ENCODE measurements at places on chromosomes 13 and 19. TPM values are rescaled to one million over a fixed set of nuclear protein-coding genes. Genes with fewer than 3 reads are reported as not detected.

DNA sequence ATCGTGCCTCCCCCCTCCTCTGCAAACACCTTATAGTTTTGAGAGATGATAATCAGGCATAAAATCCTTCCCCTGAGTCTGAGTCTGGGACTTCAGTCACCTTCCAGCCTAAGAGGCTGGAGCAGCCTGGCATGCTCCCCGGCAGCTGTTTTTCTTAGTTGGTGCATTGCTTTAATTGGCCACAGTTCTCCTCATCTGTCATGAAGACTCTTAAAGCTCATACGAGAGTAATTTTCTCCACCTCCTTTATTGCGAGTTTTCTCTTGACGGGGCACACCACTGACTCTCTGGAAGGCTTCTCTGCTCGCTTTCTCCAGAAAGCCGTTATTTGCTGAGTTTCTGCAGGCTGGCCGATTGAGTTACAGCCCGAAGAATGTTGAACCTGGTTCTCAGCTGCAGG, 310.5 kb downstream of the ATP8A2 start:
- no peak for DNase-seq

- DNase-seq = no peak
Measured at GRCh38 chr13:49454388-49455006, 10.4 kb downstream of the SETDB2 start.

DNA sequence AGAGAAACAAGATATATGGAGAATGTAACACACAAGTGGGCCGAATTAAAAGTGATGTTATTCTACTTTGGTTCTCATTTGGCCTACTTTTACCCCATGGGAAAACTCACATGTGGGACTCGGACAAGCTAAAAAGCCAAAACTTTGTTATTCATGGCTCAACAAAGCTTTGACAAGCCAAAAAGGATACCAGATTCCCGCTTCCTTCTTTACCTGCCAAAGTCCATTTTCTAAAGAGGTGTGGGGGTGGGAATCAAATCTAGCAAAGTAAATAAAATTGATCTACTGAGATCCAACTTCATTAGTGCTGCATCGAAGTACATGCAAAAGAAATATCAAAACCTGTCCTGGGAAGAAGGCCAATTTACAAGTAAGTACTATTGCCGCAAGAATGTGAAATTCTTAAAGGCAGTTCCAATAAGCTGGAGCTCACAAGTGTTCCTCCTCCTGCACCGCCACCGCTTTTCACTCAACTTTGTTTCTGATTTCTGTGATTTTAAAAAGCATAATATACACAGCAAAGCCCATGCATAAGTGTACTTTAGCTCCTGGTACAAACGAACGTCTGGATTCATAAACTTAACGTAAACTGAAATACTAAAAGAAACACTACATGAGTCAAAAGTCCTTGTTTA, 1.1 kb downstream of the LNX2 start:
- DNase-seq = peak; percentile 2

GRCh38 chr13:49084961-49085360, 109.2 kb downstream of the FNDC3A start:
- no peak for DNase-seq

Gene PRR20B
- polyA plus RNA-seq = not detected

- DNase-seq = no peak
Measured at GRCh38 chr13:45222516-45222915, 21.7 kb upstream of the KCTD4 start.
